ENCODE measurements at places on chromosomes 11 and 22. TPM values are rescaled to one million over a fixed set of nuclear protein-coding genes. Genes with fewer than 3 reads are reported as not detected.
A peak's percentile ranks its signal among the peaks of the same experiment; 100 is the strongest.

- no peak for DNase-seq
Measured at GRCh38 chr22:23533328-23533762, 46.7 kb downstream of the IGLL1 start.

DNA sequence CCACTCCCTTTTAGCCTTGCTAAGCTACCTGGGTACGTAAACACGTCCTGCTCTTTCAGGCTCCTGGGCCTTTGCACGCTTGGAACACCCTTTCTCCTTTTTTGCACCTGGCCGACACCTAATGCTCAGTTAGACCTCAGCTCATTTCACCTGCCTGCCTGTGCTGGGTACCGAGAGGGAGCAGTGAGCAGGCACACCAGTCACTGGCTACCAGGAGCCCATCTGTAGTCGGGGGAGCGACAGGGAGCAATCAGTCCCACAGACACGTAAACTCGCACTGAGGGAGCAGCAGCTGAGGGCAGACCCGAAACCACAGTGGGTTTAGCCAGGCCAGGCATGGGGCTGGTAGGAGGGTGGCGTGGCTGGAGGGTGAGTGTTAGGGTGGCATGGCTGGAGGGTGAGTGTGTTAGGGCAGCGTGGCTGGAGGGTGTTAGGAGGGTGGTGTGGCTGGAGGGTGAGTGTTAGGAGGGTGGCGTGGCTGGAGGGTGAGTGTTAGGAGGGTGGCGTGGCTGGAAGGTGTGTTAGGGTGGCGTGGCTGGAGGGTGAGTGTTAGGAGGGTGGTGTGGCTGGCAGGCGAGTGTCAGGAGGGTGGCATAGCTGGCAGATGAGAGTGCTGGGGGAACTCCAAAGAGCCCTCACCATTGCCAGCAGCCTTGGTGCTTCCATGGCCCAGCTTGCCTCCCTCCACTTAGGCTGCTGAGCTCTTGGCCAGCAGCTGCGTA, 6.4 kb upstream of the GTSE1 start:
- DNase-seq, result no peak

DNA sequence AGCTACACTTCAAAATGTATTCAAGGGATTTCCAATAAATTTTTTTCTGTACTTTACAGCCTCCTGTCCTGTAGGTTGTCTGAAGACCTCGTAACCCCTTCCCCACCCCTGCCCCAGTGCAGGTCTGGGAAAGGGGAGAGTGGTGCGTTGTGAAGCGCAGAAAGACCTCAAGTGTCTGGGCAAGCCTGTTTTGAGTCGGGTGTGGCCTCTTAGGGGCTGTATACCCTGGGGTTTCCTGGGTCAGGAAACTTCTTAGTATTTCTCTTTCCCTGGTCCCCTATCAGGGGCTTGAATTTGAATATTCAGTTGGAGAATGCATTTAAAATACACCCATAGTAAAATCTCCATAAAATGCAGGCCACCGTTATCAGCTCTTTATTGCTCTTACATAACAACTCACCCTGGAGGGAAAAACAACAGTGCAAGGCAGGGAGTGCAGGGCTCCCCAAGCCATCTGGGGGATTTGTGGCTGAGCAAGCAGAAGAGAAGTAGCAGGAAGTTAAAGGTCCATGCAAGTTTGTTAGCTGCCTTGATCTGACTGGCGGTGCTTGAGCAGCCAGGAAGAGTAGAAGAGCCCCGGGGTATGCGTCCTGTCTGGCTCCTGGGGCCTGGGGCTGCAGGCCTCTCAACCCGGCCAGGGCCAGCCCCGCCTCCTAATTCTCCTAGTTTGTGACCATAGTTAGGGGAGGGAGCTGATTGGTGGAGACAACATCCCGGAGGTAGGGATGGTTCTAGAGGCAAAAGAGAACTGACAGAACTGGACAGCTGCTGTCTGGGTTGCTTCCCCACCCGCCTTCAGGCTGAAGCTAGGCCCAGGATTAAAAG, 25.7 kb downstream of the ARHGAP1 start:
- no peak for DNase-seq

DNA sequence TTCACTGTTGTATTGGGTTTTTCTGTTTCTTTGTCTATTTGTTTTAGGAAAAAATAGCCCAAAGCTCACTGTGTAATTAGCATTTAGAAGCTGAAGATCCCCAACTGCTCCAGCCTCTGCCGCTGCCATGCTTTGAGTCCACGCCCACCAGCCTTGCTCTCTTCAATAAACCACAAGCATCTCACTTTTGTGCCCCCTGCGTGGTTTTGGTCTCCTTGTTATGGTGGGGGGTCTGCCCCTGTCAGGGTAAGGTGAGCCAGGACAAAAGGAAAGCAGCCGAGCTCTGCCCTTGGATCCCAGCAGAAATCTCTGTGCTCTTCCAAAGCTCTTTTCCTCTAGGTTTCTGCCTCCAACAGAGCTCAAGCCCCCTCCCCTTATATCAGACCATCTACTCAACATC, 4.2 kb downstream of the SCGB1A1 start:
- DNase-seq, result no peak

The TSGA10IP gene
- total RNA-seq, result not detected

- no peak for DNase-seq
Measured at GRCh38 chr11:32244453-32244852, 153.6 kb downstream of the RCN1 start.

The ADAMTS8 gene
- total RNA-seq, result 2.4 TPM

DNA sequence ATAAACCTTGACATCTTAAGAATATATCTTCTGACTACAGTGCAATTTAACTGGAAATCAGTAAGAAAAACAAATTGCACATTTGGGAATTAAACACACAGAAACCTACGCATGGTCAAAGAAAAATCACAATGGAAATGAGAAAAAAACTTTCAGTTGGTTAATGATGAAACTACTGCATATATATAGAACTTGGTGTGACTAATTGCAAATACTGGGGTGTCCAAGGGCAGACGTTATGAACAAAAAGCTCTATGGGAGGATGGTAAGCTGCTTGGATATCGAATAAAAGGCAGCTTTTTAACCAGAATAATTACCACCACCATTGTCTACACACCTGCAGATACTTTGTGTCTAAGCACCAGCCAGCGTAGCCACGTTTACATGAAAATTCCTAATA, 791 bp downstream of the GDPD4 start:
- DNase-seq, result no peak

GRCh38 chr11:97729546-97730272, 1291.0 kb upstream of the CNTN5 start:
- no peak for DNase-seq

DNA sequence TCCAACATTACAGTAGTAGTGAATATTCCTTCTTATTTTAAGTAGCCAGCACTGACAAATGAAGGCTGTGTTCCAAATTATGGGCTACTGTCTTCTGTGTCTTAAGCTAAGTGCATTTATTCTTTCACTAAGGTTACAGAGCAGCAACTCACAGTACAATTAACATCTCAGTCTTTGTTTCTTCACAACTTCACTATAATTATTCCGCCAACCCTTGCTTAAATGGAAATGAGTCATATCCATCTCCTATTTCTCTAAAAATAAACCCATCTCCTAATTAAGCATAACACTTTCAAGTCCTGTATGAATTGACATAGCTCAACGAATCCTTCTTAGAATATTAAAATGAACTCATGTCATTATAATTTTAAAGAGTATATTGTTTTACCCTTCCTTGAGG, 6.7 kb downstream of the ETS1 start:
- no peak for DNase-seq

The OR4C12 gene
- total RNA-seq, result not detected

The FZD4 gene
- total RNA-seq, result 19.6 TPM

- DNase-seq, result no peak
Measured at GRCh38 chr11:90916706-90917105, 693.9 kb upstream of the CHORDC1 start.

The TRPT1 gene
- 10.6 TPM for total RNA-seq

The SMC1B gene
- total RNA-seq, result not detected

The ILK gene
- total RNA-seq, result 48.1 TPM

DNA sequence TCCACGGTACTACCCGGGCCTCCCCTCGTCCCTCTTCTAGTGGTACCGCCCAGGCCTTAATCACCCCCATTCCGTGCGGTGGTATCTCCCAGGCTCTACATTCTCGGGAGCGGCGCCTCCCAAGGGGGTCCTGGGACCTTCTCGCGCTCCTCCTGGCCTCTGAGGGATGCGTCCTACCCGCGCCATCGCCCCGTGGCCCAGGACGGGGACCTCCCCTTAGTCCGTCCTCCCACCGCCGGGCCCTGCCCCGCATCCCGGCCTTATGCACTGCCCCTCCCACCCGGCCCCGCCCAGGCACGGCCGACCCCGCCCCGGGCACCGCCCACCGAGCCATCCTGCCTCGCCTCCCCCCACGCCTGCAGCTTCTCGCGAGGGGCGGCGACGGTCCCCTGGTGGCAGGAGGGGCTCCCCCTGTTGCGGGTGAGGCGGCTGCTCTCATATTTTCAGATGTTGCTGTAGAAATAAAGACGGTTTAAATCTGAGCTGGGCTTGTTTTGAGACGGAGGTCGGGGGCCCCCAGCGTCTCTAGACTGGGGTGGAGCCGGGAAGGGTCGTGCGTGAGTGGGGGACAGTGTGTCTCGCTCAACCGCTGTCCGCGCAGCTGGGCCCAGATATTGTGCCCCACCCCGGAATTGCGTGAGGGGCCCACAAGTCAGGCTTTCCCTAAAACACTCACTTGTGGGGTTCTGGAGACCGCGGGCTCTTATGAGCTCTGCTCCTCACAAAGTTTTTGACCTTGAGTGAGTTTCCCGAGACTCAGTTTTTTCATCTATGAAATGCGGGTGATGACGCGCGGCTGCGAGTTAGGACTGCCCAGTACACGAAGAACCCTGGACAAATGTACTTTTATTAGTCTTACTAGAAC, 828 bp upstream of the RAB1B start:
- peak; percentile 89 for DNase-seq

The SYT8 gene
- total RNA-seq, result not detected

The OVOL1 gene
- under 0.01 TPM for total RNA-seq

The SCN3B gene
- total RNA-seq, result 48.9 TPM

GRCh38 chr11:69963533-69964246, 114.4 kb upstream of the ANO1 start:
- no peak for DNase-seq

The MAJIN gene
- not detected for total RNA-seq

GRCh38 chr11:74923125-74923524, 25.8 kb downstream of the XRRA1 start:
- DNase-seq, result no peak

DNA sequence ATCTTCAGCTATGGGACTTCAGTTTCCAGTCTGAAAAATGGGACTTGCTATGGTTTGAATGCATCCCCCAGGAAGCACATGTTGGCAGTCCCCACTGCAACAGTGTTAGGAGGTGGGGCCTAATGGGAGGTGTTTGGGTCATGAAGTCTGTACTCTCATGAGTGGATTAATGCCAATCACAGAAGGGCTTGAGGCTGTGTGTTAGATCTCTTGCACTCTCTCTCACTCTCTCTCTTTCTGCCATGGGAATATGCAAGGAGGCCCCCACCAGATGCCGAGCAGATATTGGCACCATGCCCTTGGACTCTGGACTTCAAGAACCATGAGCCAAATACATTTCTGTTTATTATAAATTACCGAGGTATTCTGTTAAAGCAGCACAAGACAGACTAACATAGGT, 7.8 kb upstream of the AP1B1 start:
- DNase-seq, result no peak

DNA sequence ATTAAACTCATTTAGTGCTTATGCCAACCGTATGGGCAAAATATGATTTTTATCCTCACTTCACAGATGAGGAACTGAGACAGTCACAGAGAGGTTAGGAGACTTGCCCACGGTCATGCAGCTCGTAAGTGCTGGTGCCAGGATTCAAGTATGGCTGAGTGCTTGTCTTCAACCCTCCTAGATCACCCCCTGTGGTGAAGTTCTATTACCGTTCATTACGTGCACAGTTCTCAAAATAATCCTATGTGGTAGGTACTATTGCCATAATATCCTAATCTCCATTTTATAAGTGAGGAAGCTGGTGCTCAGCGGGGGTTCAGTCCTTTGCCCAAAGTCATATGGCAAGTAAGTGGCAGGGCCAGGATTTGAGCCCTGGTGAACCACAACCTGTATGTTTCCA, 1.5 kb downstream of the MIEF1 start:
- no peak for DNase-seq

The GP1BB gene
- total RNA-seq, result 24.1 TPM

- DNase-seq, result no peak
Measured at GRCh38 chr11:126359431-126360048, 4.1 kb downstream of the ST3GAL4 start.

The CRYBB3 gene
- total RNA-seq, result not detected

GRCh38 chr22:47851586-47851985, 1089.1 kb downstream of the TBC1D22A start:
- DNase-seq, result no peak

The KRTAP5-10 gene
- total RNA-seq, result not detected

The SCGB1C1 gene
- not detected for total RNA-seq

DNA sequence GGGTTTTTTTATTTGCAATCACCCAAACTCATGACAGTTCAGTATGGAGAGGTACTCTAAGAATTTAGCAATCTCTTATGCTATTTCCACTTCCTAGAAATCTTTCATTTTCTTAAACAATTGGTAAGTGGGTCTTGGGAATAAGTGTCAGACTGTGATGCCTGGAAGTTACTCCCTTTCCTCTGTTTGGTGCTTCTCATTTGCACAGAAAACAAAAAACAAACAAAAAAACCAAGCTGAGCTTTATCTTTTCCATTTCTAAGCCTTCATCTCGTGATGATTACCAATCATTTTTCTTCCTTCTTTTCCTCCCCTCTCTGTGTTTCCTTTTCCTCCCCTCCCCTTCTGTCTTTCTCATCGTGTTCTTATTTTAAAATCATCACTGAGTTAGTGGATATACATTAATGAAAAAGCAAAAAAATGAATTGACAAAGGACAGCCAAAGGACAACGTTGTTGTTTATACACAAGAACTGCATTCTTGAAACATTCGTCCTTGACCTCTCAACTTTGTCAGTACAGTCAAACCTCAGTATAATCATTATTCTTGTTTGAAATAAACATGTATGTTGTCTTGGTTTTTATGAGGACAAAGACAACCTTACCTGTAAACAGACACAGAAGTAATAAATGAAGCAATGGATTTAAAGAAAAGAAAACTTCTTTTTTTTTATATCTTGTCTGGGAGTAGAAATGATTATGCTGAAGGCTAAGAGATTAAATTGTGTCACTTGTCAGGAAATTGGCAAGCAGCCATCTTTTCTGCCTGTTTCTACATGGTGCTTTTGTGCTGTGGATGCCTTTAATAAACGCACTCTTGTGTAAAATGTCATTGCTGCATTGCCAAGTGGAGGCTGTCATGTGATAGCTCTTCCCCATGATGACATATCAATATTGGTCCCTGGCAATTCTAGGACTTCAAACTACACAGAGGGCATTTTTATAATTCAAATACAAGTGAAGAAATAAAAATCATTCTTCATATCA, 803.2 kb upstream of the CCDC90B start:
- DNase-seq, result peak; percentile 23

The HIRA gene
- total RNA-seq, result 21.6 TPM

- DNase-seq, result no peak
Measured at GRCh38 chr11:108491936-108492335, 6.2 kb downstream of the POGLUT3 start.

All from frontal cortex (tissue), 4 donors.